Stimulated activated CD4-positive, alpha-beta T cell treated with anti-CD3 and anti-CD28 coated beads, TNF-alpha, amount 100 ng/mL, for 1 hour (primary cell): ENCODE measurements at places on chromosomes 5 and 9.

DNA sequence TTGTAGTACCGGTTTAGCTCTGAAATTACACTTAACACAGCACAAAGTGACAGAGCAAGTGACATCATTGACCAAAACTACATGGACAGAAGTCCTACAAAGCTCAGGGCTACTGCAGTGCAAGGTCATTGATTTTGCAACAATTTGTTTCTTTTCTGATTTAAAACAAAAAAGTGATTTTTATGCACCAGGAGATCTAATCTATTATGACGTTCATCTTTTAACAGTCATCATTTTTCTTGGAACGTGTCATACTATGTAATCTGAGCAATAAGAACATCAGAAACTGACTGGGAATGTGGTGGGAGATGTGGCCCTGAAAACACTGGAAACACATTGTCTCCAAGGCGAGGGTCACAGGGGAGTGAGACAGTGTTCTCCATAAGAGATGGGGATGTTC, 17.4 kb upstream of the ZFAND5 start:
- DNase-seq, result no peak

DNA sequence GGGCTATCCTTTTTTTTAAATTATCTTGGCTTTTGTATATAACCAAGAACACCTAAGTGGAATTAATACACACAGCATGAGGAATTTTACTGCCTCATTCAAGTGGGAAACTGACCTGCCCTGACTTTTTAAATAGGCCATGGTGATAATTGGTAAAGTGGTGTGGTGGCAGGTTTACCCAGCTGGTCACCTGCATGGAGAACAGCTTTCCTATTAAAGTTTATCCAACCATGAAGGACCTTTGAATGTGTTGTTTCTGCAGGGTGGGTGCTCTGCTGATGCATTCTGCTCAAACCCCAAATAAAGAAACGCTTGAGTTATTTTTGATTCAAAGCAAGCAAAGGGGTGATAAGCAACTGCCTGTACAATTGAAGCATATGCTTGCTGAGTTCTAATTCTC, 261.0 kb upstream of the GRIN3A start:
- no peak for DNase-seq

- no peak for DNase-seq
These were observed 5.6 kb upstream of the PAEP start for GRCh38 chr9:135555910-135556309.

DNA sequence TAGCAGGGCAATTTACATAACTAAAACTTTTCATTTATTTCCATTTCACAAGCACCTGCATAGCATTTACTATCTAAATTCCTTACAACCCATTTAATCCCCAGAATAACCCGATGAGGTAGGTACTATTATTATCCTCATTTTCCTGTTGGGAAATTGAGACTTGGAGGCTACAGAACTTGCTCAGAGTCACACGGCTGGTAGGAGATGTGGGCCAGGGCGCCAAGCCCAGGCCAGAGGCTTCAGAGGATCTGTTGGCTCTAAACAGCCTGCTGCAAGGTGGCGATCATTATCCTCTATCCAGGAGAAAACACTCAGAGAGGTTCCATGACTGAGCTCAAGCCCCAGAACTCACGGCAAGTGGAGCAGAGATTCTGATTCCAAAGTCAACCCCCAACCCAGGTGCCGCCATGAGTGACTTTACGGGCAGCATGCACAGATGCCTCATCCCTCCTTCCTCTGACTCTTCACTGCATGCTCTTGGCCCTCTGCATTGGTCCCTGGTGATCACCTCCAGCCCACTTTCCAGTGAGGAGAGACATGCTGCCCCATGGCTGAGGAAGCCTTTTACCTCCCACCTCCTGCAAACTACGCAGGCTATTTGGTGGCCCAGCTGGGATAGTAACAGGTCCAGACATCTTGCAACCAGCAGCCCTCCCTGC, 168.4 kb upstream of the FSTL4 start:
- DNase-seq, result no peak

DNA sequence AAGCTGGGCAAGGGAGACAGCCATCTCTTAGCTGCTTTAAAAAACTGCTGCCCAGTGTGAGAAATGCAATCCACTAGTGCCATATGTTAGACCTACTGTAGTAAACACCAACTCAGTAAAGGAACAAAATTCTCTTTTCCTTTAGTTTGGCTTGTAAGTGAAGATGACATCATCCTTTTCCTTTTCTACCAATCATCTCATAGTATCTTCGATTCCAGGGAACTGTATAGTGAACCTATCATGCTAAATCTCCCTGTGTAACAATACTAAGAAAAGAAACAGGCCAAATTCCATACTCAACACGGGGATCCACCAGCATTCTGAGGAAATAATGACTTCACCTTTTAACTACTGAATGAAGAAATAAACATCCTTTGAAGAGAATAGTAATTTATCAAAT, 100.1 kb downstream of the RAPGEF6 start:
- DNase-seq, result no peak

DNA sequence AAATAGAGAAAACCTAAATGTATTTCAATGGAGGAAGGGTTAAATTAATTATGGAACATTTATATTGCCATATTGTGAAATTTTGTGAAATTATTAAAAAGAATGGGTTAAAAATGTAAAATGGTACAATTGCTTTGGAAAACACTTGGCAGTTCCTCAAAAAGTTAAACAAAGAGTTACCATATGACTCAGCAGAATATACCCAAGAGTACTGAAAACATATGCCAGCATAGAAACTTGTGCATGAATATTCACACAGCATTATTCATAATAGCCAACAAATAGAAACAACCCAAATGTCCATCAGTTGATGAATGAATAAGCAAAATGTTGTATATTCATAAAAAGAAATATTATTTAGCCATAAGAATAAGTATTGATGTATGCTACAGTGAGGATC, 181.0 kb upstream of the MAST4 start:
- no peak for DNase-seq

GRCh38 chr9:12771891-12772290, 2.9 kb upstream of the LURAP1L start:
- no peak for DNase-seq

GRCh38 chr5:31033295-31033694, 160.2 kb upstream of the CDH6 start:
- DNase-seq, result no peak

GRCh38 chr9:117278471-117279035, 136.3 kb downstream of the ASTN2 start:
- DNase-seq, result no peak

DNA sequence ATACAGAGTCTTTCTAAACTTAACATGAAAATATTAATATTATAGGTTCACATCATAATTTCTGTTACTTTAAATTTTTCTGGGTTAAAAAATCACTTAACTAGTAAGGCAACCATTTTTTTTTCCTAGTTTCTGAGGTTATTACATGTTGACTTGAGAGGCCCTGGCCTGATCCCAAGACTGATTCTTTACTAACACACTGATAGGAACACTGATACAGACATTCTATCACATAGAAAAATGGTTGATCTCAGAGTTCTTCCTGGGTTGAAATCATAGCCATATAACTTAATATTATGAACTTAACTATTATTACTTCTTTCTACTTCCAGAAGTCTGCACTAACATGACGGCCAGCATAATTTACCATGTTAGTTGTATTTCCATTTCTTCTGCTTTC, 43.0 kb downstream of the AP3S1 start:
- DNase-seq, result no peak

- DNase-seq, result no peak
These were observed 4.5 kb downstream of the RCL1 start for GRCh38 chr9:4796988-4797853.

DNA sequence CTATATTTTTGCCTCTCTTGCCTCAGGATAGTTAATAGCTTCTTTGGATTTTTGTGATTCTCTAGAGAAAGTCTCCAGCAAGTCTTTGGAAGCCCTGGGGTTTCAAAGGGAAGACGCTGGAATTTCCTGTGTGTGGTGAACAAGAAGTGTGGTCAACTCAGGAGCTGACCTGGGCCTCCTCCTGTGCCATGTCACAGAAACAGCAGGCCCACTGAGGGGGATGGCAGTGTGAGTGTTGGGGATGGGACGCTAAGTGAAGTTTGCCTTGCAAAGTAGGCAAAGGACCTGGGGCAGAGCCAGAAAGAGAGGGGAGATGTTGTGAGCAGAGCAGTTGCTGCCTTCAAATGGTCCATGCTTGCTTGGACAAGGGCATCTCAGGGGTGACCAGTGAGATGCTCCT, 226.3 kb downstream of the DMRT2 start:
- DNase-seq, result no peak

GRCh38 chr9:69658987-69659675, 13.0 kb downstream of the APBA1 start:
- no peak for DNase-seq

DNA sequence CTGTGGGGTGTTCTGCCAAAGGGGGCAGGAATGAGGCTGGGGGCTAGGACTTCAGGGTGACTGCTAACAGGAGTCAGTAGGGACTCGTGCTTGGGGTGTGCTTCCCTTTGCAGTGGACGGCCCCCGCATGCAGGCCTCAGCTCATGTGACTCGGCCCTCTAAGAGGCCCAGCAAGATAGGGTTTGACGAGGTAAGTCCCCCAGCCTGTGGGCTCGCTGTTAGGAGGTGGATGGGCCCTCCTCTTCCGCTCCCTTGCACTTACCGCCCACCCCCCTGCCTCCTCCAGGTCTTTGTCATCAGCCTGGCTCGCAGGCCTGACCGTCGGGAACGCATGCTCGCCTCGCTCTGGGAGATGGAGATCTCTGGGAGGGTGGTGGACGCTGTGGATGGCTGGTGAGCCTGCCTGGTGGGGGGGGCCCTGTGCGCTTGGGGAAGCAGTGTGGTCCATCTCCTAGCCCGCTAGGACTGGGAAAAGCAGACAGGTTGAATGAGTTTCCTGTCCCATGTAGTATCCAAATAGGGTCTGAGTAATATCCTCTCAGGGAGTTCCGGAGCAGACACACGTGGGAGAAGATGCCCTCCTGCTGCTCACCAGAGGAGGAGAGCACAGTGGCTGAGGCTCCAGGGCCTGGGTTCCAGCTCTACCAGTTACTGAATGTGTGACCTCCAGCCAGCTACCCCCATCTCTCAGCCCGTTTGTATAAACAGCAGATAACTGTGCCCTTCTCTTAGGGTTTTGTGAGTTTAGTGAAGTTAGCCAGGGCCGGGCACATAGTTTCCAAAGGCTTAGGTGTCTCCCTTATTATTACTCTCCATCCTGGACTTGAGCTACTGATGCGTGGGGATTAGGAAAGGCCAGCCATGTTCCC, 8.2 kb downstream of the CERCAM start:
- no peak for DNase-seq

GRCh38 chr5:1667648-1668140, 131.9 kb downstream of the MRPL36 start:
- DNase-seq, result no peak

DNA sequence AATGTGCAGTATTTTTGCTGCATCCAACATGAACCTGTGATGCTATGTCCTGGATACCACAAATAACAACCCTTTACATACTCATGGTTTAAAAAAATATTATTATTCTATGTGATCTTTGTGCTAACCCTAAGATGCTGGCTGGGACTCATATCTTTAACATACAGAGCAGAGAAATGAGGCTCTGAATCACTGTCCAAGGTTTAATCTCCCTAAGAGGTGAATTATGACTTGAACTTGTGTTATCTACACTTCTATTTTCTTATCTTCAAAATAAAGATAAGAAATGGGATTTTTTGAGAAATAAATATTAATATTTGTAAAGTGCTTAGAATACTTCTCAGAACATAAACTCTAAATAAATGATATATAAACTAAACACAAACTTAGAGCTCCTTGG, 68.8 kb upstream of the GRIA1 start:
- DNase-seq, result no peak

DNA sequence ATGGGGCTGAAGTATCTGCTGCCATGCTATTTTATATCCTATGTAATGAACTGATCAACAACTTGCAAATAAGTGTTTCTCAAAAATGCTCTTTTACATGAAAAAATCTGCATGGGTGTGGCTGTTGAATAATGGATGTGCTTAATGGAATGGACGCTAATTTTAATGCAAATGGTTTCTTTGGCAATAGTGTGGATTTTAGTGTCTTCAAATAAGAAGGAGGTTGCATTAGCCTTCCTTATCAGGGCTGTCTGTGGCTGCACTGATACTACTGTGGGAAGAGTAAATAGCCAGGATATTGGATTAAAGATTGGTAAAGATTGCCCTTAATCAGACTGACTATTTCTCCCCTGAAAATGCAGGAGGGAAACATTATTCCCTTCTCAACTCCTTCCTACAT, 121.9 kb upstream of the STK32A start:
- no peak for DNase-seq

GRCh38 chr5:82917584-82917983, 159.6 kb downstream of the TMEM167A start:
- DNase-seq, result no peak

- no peak for DNase-seq
These were observed 13.7 kb upstream of the TRIM32 start for GRCh38 chr9:116673375-116673774.

DNA sequence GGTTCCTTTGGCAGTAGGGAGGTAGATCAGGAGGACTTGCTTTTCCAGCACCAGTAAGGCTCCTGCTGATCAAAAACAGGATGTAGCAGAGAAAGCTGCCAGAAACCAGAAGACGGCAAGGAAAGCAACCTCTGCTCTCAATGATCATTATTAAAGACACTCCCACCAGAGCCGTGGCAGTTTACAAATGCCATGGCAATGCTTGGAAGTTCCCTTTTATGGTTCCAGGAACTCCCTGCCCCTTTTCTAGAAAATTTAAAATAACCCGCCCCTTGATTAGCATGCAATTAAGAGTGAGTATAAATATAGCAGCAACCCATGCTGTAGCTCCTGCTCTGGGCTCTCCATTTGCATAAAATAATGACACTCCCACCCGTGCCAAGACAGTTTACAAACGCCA, 16.1 kb downstream of the EQTN start:
- no peak for DNase-seq

GRCh38 chr5:97229196-97229595, 46.1 kb upstream of the RIOK2 start:
- no peak for DNase-seq

DNA sequence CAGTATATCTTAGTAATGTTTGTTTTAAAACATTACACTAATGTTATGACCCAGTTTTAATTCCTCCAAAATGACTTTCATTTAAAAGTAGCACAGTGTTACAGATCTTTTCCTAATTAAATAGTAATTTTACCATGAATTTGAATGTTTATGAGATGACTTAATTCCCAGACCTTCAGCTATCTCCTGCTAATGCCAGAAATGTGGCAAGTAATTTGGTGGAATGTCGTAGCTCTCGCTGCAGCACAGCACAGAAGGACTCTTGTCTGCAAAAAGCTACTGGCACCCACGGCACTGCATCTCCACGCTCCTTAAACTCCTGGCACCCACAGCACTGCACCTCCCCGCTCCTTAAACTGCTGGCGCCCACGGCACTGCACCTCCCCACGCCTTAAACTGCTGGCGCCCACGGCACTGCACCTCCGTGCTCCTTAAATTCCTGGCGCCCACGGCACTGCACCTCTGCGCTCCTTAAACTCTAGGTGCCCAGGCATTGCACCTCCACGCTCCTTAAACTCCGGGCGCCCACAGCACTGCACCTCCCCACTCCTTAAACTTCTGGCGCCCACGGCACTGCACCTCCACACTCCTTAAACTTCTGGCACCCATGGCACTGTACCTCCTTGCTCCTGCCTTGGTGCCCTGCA, 163.1 kb downstream of the CDK5RAP2 start:
- no peak for DNase-seq
